RPMI8226 (cell line): ENCODE measurements at places on chromosomes 5 and 9.

DNA sequence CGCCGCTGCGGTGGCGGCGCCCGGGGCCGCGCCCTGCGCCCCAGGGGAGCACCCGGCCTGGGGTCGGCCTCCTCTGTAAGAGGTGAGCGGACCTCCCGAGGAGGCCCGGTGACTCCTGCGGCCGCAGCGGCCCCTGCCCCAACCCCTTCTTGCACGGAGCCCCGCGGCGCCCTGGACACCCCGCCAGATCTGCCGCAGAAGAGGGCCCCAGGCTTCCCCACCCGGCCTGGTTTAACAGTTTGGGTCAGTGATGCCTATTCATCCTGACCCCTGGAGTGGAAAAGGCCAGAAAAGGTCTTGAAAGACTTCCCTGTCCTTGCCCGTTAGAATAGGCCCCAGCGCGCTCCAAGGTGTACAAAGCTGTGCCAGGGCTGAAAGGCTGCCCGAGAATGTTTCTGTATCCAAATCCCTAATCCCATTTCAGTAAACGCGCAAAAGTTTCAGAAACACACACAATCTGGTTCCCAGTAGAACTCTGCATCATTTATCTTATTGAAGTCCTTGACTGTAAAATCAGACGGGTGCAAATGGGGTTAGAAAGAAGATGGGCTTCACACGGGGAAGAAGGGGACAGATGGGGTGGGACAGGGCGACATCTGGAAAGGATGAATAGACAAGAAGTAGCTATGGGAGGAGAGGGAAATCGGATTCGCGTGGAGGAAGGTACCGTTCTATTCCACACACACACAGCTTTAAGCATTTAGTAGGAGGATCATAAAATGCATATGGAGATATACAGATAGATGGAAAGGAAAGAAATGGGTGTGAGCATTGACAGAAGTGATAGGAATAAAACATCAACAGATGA is 1.1 kb upstream of the SSBP2 start:
- peak; percentile 9 for DNase-seq

DNA sequence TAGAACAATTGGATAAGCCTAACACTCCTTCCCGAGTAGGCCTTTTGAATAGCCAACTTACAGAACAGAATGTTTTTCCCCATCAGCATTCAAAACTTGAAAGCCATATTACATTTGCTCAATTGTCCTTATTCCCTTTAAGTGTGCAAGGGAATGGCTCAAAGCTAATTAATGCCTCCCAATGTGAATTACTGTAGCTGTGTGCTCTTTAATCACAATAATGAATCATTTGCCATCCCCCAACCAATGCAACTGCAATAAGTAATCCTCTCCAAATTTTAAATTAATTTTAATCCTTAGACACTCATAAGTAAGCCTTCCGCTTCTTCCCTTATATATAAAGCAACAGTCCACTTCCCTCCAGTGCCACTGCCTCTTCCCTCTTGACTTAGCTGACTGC is 115.9 kb downstream of the DROSHA start:
- no peak for DNase-seq

DNA sequence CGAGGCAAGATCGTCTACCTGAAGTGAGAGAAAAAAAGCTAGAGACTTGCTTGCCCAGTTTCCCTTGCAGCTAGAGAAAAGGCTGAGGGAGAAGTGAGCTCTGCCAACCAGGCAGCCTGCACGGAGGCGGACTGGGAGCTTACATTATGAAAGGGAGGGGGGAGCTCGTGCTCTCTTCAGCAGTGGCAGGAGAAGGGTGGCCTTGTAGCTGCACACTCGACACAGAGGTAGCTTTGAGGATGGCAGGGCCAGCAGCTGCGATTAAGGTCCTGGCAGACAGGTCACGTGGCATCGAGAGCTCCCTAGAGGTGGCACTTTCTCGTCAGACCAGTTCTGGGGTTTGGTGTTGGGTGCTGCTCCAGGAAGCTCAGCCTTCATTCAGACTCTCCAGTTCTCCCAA is 26.7 kb downstream of the APBA1 start:
- DNase-seq = peak; percentile 57

GRCh38 chr9:132898051-132898450 is 19.4 kb downstream of the SPACA9 start:
- DNase-seq = no peak

DNA sequence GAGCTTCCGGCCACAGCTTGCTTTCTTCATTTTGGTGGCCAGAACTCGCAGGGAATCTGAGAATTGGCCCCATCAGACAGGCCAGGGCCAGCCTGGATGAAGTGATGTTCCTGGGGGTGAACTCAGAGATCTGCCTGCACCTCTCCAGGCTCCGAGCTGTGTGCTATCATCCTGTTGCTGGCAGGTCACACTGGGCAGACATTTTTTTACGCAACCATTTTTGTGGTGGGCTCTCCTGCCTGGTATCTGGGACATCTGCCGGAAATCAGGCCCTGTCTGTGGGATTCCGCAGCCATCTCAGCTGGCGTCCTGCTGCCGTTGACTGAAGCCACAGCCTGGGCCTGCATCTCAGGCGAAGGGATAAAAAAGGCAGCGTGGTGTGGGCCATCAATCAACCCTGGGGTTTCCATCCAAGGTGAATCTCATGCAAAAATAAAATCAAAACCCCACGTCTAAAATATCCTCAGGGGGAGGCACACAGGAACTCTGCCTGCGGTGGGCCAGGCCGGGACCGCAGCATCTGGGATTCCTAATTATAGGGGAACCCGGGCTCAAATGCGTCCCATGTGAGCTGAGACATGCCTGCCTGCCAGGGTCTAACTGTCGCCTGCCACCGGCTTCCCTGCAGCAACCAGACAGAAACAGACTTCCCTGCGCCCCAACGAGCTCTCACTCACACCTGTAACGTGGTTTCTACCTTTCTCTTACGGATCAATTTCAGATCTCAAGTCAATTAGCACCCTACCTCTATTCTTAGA is 174.3 kb downstream of the SYK start:
- no peak for DNase-seq

DNA sequence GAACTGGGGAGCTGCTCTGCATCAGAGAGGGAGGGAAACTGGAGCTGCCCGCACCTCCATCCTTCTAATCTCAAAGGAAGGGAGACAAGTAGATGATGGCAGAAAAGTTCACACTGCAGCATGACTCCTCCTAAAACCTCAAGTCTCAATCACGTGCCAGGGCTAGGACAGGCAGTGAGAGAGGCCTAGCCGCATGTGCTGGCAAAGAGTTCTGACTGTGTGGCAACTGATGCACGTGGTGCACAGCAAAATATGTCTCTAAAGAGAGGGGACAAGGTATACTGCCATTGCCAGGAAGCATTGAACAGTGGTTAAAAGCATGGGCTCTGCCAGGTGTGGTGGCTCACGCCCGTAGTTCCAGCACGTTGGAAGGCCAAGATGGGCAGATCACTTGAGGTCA is 38.1 kb downstream of the FBXO10 start:
- no peak for DNase-seq

DNA sequence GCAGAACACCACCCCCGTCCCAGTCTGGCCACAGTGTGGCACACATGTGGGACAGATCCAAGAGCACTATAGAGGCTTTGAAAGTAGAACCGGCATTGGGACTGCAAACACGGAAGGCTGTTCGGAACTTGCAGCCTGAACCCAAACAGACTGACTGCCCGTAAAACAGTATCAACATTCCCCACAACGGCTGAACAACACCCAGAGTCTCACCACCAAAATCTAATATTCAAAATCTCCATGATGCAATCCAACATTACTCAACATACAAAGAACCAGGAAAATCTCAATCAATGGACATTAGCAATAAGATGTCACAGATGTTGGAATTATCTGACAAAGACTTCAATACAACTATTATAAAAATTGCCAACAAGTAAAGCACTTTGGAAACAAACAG is 82.3 kb downstream of the ROR2 start:
- no peak for DNase-seq

- no peak for DNase-seq
These were observed 125.3 kb upstream of the IQGAP2 start for GRCh38 chr5:76277736-76278135.

DNA sequence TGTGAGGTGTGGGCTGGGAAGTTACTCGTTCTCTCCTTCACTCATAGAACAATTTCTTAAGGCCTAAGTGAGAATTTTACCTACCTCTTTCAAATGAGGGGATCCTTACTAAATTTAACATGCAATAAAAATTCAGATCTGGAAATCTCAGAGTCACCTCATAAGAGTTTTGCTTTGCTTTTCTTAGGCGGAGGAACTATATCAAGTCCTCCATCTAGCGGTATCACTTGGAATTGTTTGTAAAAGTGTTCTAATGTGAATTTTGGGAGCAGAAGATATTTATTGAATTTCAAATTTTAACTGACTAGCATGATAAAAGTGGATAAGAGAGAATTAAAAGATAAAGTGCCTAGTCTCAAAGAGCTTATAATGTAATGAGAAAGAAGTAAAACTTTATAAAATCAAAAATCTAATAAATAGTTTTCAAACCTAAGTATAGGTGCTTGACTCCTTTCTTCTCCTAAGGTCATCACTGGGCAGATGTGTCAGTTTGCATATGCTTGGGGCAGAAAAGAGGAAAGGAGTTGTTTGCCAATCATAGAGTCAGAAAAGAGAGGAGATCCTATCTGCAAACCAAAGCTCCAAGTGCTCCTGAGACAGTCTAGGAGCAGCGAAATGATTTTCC is 145.7 kb upstream of the DAB2 start:
- peak; percentile 38 for DNase-seq

- DNase-seq = no peak
These were observed 27.7 kb downstream of the NSG2 start for GRCh38 chr5:174073122-174073660.

- no peak for DNase-seq
These were observed 65.2 kb downstream of the JMY start for GRCh38 chr5:79301046-79301712.

DNA sequence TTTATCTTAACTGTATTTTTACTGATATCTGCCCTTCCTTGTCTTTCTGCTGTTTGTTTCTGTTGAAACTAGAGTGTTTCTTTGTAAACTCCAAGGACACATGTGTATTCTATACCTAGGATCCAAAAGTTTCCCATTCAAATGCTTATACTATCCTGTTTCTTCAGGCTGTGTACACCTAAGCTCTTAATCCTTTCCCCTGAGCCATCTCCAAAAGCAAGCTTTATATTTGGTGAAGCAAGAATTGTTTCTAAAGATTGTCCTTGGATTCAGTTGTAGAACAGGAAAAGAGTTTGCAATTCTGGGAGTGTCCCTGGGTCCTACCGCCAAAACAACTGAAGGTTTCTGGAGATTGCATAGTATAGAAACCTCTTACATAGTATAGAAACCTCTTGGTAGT is 65.9 kb downstream of the CWC27 start:
- no peak for DNase-seq

GRCh38 chr5:172758077-172758833 is 12.7 kb downstream of the DUSP1 start:
- DNase-seq = no peak

DNA sequence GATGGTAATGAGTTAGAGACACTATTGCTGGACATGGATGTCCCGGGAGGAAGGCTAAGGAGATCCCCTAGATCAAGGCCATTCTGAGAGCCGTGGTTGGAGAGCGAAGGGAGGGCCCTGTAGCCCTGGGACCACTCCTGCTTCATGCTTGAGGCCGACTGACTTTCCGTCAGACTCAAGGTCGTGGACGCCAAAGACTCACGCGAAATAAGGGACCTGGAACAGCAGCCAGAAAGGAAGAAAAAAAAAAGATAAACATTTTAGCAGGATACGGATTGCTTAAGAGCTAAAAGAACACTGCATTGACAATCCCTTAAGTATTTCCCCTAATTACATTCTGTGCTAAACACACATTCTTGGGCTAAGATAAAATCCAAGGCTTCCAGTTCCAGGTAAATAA is 181.2 kb downstream of the GLIS3 start:
- DNase-seq = no peak

DNA sequence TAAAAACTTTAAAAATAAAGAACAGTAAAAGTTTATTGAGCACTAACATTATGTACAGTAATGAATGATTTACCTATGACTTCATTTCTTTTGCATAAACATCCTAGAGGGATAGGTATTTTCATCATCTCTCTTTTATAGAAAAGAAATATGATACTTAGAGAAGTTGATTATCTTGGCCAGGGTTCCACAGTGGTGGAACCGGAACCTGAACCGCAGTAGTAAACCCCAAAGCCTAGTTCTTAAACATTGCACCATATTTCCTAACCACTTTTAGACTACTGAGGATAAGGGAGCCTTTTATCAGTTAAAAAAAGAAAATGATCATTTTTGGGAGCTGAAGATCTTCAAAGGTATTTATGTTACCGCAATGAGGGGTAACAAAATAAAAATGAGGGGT is 205.7 kb upstream of the SGCD start:
- DNase-seq = no peak

- no peak for DNase-seq
These were observed 82.2 kb downstream of the IRX2 start for GRCh38 chr5:2669259-2669658.

GRCh38 chr5:38714240-38714639 is 131.6 kb upstream of the OSMR start:
- DNase-seq = no peak

DNA sequence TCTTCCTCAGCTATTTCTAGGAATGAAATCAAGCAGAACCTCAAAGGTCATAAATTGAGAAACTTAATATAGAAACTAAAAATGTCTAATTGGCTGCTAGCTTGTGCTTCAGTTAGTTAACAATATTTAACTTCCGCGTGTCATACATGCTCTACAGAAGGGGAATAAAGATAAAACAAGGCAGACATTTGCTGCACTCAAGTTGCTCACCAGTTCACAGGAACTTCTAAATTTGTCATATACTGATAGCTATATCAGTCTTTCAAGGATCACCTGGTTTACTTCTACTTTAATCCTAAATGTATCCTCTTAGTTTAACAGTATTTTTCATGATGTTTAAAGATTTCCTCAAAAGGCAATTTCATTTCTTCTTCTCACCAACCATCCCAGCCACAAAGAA is 8.4 kb downstream of the CCNH start:
- DNase-seq = no peak

- peak; percentile 68 for DNase-seq
These were observed 153.2 kb upstream of the C9orf72 start for GRCh38 chr9:27726244-27727081.

DNA sequence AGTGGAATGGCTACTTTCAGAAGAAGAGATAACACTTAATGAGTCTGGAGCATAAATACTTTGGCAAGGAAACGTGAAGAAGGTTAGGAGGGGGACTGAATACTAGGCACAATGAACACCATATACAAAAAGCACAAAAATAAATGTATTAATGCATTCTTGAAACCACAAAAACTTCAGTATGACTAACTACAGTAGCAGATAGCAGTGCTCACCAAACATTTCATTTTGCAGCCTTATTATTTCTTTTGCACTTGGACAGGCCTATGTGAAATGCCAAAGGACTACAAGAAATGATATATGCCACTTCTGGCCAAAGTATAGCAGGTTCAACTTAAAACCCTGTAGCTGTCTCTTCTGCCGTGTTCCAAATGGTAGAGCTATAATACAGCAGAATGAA is 26.3 kb downstream of the UBQLN1 start:
- no peak for DNase-seq
